ENCODE measurements at places on chromosomes 3 and 15.

- no peak for DNase-seq
These were observed 30.7 kb downstream of the SLC6A6 start for GRCh38 chr3:14433106-14433505.

- DNase-seq: no peak
These were observed 151.9 kb upstream of the CMC1 start for GRCh38 chr3:28089527-28089897.

- no peak for DNase-seq
These were observed 30.7 kb downstream of the C3orf38 start for GRCh38 chr3:88180398-88180999.

GRCh38 chr15:63765338-63765737, 68.4 kb downstream of the HERC1 start:
- no peak for DNase-seq

- DNase-seq: no peak
These were observed 184.2 kb downstream of the NR2F2 start for GRCh38 chr15:96514607-96515285.

DNA sequence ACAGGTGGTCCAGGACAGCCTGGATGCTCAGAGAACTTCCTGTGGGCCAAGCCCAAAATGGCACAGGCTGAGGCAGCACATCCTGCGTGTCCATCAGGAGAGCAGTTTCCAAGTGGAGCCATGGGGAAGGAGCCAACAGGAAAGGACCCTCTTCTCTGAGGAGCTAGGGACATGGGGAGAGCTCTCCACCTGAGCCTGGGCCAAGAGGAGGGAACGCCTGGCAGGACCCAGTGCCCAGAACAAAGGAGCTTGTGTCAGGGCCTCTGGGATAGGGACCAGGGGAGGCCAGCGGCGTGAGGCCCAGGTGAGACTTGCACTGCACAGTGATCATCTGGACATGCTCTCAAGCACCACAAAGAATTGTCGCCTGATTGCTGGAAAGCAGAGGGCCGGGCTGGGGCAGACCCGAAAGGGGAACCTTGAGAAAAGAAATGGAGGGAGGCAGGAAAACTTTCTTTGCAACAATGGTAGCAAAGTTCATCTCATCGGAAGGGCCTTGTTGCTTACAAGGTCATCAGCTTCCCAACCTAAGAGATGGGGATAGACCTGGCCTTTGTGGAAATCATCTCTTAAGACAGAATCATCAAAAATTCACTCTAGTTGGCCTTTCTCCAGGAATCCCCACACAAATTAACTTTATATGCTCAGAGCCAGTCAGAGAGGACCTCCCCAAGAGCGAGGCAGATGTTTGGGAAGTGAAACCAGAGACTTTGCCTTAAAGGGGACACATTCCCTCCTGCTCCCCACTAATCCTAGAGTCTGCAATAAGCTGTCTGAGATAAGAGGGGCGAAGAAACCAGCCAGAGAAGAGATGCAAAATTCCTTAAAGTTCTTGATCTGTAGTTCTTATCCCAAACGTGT, 47.7 kb upstream of the HES1 start:
- no peak for DNase-seq

DNA sequence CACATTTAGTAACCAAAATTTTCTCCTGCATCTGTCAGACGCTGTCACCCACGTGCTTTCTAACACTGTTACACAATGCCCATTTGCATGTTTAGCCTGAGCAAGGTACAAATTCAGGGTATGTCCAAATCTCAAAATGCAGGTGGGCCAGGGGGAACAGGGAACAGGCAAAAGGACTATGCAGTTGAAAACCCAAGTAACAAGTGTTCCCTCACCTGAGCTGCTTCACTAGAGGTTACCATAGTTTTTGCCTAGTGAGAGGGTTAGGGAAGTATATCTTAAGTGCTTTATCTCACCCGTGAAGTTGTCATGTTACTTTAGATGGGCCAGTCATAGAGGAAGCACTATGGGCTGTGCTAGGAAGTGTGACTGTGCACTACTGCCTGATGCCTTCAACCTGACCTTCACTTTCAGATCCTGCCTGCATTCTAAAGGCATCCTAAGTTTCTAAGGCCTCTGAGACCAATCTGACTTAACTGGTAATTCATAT, 6.0 kb upstream of the TMEM87A start:
- no peak for DNase-seq

DNA sequence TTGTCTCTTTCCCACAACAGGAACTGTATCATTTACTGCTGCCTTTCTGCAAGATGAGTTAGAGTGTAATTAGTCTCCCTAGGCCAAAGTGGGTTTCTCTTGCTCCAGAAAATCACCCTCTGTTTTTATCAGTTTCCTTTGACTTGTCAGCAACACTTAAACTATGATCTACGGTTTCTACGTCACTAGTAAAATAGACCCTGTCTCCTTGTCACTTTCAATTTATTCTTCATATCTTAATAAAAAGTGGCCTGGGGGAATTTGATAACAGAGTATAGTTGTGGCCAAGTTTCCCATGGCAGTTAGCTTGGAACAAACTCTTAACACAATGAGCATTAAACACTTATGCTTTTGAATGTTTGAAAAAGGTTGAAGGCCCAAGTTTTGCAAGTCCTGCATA, 79.6 kb downstream of the CGNL1 start:
- DNase-seq: no peak

DNA sequence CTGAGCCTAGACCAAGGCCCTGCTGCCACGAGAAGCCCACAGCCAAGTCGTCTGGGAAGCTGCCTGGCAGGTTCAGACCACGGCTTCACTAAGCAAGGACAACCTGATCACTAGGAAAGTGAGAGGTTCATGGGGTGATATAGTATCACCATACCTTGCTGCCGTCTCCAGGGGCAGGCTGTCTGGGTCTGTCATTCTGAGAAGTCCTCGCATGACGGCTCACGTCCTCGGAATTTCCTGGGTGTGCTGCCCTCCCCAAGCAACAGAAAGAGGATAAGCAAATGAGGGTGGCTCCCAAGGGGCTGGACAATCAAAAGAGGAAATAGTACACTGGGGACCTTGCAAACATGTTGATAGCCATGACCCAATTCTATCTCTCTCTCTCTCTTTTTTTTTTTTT, 207.4 kb upstream of the IGF1R start:
- no peak for DNase-seq

DNA sequence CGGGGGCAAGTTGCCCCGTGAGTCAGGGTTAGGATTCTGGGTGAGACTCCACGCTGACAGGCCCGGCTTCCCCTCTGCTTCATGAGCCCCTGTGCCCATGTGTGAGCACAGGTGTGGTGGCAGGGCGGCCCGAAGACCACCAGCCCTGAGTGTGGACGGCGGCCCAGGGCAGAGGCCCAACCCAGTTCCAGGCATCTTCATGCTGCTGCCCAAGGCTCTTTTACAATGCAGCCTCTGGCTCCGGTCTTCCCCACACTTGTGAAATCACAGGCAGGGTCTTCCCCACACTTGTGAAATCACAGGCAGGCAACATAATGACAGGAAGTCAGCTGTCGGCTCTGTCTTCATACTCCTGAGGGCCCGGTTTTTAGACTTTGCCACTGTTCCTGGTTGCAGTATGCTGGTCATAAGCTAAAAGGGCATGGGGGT, 78.8 kb downstream of the AAGAB start:
- no peak for DNase-seq

DNA sequence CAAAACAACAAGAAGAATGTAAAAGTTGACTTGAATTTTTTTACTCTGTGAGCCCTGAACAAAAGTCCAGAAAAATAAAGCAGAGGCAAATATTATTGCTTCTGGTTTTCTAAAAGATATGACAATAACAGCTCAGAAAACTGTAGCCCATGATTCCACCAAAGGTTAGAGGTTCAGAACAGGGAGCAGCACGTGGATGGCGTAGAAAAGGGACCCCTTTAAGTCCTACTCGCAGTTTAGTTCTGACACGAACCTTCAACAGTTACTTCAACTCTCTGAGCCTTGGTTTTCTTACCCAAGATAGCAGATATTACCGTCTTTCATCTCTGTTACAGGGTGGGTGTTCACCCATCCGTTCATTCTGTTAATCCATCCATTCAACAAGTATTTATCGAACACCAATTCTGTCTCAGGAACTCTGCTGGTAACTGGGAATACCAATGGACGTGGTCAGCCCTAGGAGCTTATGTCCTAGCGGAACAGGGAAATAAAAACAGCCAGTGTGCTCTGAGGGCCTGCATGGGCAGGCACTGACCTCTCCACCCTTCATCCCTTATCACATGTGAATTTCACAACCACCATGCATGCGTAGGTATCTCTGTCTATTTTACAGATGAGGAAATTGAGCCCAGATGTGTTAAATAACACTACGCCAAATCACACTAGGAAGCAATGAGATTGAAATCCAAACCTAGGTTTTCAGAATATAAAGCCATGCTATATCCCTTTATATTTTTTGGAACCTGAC, 274.2 kb upstream of the ICE2 start:
- no peak for DNase-seq

- no peak for DNase-seq
These were observed 215.2 kb downstream of the ZNF621 start for GRCh38 chr3:40739971-40740370.
